ENCODE measurements at places on chromosomes 13 and 19.
A peak's percentile ranks its signal among the peaks of the same experiment; 100 is the strongest.

DNA sequence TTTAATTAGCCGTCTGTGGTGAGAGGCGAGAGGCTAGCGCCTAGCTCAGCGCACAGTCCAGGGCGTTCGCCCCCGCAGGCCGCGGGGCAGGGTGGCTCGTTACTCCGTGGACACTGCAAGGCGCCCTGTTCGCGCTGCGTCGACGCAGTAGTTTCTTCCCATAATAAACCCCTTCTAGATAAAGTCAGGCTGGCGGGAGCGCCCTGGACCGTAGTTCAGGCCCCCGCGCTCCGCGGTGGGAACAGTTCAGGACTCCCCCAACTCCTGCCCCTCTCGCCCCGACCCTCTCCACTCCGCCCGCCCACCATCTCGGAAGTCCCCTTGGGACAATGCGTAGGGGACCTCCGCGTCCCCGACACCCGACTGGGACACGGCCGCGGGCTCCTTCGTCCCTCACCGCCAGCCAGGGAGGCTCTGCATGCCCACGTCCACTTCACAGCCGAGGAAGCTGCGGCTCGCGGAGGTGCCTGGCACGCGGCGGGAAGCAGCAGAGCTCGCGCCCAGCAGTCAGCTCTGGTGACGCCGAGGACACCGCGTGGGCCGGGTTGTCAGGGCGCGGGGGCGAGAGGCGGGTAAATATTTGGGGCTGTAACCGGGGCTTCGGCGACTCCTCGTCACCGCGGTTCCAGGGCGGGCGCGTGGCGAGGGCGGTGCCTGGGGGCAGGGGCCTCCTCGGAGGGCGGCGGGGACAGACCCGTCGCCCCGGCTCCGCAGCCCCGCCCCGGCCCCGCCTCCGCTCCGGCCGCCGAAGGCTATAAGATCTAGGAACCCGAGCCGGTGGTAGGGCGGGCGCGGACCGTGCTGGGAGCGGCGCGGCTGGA is at the start of gene RGCC:
RGCC (plus strand) TSS at position 783 of the 821 bp plus-strand sequence. CDS start 158 bp downstream, outside the sequence.
- peak; percentile 87 for DNase-seq

GRCh38 chr19:36421749-36422481 is 3.5 kb upstream of the ZFP82 start:
- DNase-seq = no peak

GRCh38 chr19:51025401-51025800 is 1.0 kb downstream of the KLK11 start:
- DNase-seq = no peak

DNA sequence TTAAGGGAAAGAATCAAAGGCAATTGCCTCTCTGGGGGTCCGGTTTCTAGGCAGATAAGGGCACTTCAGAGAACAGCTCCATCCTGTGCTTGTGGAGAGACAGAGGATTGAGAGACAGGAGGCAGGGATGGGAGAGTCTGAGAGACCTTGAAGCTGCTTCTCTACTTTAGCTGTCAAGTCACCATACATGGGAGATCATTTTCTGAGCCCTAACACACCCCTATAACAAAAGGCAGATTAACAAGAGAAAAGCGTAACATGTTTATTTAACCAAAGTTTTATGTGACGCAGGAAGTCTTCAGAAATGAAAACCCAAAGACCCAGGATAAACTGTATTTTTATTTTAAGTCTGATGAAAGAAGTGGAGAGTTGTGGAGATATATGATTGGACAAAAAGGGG is 48.4 kb downstream of the CBY2 start:
- no peak for DNase-seq

DNA sequence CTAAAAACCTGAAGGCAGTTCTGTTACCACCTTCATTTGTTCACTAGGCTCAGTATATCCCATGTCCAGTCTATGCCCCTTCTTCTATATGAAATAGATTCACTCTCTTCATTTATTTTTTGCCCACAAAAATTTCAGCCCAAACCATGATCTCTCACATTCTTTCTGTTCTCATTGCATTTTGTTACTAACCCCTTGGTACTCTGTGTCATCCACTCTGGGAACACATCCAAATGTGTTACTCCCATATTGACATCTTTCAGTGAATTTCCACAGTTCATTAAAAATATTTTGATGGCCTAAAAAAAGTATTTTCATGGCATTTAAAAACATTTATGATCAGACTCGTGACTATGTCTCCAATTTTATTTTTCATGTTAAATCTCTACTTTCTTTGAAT is 378.9 kb downstream of the SLITRK1 start:
- no peak for DNase-seq

DNA sequence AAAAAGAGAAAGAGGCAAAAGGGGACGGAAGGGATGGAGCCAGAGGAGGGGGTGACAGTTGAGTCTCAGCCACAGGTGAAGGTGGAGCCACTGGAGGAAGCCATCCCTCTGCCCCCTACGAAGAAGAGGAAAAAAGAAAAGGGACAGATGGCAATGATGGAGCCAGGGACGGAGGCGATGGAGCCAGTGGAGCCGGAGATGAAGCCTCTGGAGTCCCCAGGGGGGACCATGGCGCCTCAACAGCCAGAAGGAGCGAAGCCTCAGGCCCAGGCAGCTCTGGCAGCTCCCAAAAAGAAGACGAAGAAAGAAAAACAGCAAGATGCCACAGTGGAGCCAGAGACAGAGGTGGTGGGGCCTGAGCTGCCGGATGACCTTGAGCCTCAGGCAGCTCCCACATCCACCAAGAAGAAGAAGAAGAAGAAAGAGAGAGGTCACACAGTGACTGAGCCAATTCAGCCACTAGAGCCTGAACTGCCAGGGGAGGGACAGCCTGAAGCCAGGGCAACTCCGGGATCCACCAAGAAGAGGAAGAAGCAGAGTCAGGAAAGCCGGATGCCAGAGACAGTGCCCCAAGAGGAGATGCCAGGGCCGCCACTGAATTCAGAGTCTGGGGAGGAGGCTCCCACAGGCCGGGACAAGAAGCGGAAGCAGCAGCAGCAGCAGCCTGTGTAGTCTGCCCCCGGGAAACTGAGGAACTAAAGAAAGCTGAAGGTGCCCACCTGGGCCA is 2.5 kb downstream of the POLR1G start:
- DNase-seq = no peak

GRCh38 chr19:18292810-18293641 is 11.6 kb upstream of the JUND start:
- peak; percentile 92 for DNase-seq

DNA sequence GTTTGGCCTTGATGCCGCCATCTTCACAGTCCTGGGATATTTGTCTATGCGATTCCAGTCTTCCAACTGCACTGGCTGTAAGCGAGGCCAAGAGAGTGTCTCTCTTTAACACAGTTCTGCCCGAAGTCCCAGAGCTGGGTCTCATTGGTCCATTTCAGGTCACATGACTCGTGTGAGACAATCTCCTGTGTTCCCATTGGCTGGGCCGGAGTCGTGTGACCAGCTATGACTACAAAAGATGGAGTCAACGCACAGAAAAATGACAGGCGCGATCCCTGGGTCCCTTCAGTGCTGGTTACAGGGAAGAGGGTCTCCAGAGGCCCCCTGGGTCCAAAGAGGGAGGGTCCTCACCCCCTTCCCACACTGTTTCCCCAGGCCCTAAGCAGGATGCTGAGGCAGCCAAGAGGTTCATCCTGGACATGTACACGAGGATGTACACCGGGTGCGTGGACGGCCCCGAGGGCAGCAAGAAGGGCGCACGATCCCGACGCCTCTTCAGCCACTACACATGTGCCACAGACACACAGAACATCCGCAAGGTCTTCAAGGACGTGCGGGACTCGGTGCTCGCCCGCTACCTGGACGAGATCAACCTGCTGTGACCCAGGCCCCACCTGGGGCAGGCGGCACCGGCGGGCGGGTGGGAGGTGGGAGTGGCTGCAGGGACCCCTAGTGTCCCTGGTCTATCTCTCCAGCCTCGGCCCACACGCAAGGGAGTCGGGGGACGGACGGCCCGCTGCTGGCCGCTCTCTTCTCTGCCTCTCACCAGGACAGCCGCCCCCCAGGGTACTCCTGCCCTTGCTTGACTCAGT is 15.9 kb upstream of the S1PR4 start:
- DNase-seq = no peak

- DNase-seq = no peak
Observed at GRCh38 chr13:83019986-83020385, 862.3 kb downstream of the SLITRK1 start.

DNA sequence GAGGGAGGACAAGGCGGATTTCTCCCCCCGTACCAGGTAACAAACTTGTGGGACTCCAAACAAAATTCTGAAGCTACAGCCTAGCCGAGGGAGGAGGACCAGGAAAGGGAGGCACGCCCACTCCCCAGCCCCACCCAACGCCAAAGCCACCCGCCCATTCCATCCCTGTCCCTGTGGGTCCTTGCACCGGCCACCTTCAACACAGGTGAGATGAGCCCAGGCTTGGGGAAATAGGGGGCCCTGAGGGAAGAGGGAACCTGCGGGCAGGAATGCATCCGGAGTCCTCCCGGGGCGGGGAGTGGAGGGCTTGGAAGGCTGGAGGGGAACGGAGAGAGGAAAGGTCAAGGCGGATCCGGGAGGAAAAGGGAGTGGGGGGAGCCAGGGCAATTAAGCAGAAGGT is at the start of gene BEST2:
BEST2 (plus strand) TSS at position 157 of the 400 bp plus-strand sequence. CDS start 802 bp downstream, outside the sequence.
- DNase-seq = no peak

DNA sequence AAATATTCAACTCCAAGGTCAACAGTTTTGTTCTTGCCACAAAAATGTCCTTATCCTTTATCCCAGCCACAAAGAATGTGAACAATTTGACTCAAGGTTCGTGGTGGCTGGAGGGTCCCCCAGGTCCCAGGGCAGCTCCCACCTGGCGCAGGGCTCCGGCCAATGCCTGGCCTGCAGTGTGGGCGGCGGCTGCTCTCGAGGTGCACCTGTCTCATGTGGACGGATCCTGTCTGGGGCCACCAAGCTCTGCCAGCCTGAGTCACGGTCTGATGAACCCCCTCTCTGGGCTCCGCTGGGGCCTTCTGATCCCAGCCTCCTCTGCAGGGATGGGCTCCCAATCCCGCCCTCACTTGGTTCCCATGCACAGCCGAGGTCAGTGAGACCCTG is 49.4 kb downstream of the GAS6 start:
- no peak for DNase-seq

DNA sequence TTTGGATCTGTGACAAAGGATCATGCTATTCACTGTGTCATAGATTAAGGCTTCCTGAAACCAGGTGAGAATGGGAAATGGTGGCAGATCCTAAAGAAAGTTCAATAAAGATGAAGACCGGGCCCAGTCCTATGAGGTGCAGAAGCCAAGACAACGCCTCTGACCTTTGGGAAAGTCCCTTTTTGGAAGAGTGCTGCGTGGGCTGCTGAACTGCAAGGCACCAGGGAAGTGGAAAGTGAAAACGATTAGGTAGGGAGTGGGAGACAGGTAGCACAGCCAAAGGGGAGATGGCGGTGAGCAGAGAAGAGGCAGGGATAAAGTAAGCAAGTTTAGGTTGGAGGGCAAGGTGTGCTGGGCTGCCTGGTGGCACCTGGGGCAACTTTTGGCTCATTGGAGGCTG is 16.3 kb downstream of the MBNL2 start:
- DNase-seq = no peak

DNA sequence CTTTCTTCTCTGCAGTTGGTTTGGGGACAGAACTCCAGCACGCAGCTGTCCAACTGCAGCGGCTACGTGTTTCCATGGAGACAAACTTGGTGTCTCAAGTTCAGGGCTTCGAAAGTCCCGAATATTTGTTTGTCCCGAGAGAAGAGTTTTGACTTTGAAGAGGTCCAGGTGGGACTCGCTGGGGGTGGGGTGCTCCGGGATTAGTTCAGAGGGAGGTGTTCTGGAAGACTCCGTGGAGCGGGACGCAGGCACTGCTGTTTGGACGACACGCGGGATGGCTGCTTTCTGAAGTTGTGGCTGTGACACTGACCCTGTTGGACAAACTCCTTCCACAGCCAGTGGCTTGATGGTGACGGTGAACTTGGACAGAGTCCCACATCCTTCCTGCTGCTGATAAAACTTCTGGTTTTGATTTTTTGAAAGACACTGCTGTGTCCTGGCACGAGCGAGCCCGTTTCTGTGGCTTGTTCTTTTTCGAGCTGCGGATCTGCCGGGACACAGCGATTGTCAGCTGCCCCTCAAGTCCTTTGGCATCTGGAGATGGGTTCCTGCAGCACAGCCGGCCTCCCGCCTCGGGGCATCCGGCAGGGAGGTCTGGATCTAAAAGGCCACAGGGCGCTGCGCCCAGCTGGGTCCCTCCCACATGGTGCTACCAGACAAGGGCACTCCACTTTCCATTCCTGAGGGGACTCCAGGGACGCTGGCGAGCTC is 15.9 kb upstream of the RANBP3 start:
- peak; percentile 64 for DNase-seq

DNA sequence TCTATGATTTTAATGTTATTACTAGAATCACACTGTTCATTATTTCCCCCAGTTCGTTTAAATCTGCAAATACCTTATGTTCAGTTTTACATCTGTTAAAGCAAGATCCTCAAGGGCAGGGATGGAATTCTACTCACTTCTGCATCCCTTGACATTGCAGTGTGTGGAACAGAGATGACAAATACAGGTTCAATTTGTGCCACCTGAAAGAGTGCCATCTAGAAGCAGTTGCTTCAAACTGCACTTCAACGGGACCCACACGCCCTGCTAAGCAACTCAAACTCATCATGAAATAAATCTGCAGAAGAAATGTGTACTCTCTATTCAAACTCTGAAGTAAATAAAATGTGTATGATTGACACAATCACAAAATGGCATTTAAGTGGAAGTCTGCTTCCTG is 44.5 kb downstream of the RUBCNL start:
- DNase-seq = no peak

DNA sequence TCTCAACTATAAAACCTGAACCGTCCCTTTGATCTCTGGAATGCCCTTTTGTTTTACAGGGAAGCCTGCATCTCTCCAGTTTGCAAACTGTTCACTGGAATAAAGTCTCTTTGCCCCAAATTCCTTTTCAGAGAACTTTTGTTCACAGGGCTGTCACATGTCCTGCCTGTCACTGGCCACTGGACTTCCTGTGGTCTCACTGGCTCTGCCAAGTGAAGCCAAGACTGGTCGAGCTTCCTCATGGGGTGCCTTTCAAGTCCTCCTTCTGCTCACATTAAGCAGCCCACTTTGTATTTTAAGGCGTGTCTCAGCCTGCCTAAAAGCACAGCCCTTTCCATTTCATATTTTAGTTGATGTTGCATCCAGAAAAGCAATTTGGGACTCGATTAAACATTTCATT is 215.7 kb downstream of the KATNAL1 start:
- no peak for DNase-seq

- no peak for DNase-seq
Observed at GRCh38 chr13:45826731-45827130, 24.8 kb downstream of the SIAH3 start.
